ENCODE measurements at places on chromosomes 1 and 21. TPM values are rescaled to one million over a fixed set of nuclear protein-coding genes. Genes with fewer than 3 reads are reported as not detected.

DNA sequence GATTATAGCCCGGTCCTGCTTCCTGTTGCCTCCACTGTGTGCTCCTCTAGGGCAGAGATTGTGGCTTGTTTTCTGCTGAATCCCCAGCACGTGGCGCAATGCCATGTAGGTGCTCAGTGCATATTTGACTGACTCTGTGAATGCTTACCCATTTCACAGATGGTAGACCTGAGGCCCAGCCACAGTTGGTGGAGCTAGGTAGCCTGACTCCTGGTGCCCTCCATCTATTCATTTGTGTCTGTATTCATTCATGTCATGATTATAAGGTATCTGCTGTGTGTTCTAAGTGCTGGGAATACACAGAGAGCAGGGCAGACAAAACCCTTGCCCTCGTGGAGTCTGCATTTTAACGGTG, 22.5 kb downstream of the TNFRSF1B start:
- DNase-seq = no peak

MRPS6 gene
- 72.1 TPM for total RNA-seq

GRCh38 chr1:246641394-246641793, 75.1 kb downstream of the CNST start:
- DNase-seq = no peak

DNA sequence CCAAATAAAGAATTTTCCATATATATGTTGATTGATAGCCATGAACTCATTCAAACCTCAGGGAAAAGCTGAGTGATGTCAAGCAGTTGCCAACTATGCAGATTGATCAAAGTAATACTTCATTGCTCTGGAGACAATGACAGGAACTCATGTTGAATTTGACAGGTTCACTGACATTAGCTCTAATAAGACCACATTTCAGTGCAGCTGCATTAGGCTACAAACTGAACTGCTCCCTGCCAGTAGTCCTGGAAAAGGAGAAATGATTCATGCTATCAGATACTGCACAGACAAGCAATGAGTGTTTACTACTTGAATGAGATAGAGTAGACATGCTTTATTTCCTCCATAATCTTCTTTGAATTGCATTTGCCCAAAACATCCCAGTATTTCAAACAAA, 948.4 kb downstream of the MRPL39 start:
- no peak for DNase-seq

- DNase-seq = no peak
These were observed 6.9 kb upstream of the CAMSAP2 start for GRCh38 chr1:200731654-200732332.

- no peak for DNase-seq
These were observed 39.0 kb upstream of the PDE9A start for GRCh38 chr21:42614396-42614795.

ALPL gene
- not detected for total RNA-seq

CHI3L2 gene
- 0.15 TPM for total RNA-seq

GRCh38 chr1:5913876-5914275, 78.3 kb downstream of the NPHP4 start:
- DNase-seq = no peak

AMY2A gene
- total RNA-seq = not detected

CRNN gene
- total RNA-seq = not detected

DNA sequence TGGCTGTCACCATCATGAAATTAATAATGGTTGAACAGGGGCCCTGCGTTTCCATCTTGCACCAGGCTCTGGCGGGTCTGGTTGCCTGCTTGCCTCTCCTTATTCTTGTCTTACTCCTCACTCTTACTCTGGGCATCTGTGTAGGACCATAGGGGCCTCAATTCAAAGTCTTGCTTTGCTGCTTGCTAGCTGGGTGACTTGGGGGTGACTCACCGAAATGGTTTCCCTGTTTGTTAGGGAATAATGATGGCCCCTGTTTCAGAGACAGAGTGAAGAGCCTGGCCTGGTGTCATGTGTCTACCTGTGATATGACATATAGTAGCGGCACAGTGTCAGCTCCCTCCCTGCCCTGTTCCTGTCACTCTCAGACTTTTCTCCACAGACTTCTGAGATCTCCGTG, 24.6 kb downstream of the KCNC4 start:
- peak; percentile 46 for DNase-seq

USH2A gene
- total RNA-seq = not detected

DNA sequence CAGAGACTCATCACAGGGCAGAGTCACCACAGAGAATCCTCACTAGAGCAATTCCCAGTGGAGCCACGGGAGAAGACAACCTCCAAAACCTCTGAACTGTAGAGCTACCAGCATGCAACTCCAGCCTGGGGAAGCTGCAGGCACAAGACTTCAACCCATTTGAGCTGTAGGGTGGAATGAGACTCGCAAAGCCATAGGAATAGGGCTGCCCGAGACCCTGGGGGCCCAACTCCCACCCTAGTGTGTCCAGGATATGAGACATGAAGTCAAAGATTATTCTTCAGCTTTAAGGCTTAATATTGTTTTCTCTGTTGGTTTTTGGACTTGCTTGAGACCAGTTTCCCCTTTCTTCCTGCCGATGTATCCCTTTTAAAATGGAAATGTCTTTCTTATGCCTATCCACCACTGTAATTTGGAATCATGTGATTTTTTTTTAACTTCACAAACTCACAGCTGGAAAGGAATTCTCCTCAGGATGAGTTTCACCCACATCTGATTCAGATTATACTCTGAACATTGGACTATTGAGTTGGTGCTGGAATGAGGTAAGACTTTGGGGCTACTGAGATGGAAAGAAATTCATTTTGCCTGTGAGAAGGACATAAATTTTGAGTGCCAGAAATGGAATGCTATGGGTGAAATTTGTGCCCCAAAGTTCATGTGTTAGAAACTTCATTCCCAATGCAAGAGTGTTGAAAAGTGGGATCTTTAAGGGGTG, 59.6 kb upstream of the ST6GALNAC5 start:
- DNase-seq = no peak

- no peak for DNase-seq
These were observed 54.7 kb downstream of the PDE9A start for GRCh38 chr21:42708107-42708506.

DNA sequence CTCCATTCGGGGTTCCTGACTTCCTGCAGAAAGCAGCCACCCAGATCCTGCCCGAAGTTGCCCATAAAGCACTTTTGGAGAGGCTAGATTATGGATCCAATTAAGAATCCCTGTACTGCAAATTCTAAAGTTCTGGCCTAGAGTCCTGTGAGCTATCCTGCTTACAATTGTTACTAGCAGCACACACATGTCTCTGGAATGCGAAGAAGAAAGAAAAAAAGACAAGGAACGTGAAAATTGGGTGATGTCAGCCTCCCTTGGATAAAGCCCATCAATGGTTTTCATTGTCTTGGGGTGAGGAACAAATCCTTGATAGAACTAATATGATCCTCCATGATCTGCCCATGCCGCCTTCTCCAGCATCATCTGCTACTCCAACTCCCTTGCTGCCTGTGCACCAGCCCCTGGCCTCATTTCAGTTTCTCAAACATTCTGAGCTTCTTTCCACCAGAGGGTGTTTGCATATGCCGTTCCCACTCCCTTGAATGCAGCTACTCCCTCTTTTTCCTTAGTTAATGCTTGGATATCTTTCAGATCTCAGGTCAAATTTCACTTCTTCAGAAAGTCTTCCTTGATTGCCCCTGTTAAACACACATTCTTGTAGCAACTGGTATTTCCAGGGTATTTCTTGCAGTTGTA, 94.0 kb downstream of the ST6GALNAC5 start:
- DNase-seq = peak; percentile 50

ANGPTL3 gene
- total RNA-seq = not detected

ALG6 gene
- total RNA-seq = 25.3 TPM

DNA sequence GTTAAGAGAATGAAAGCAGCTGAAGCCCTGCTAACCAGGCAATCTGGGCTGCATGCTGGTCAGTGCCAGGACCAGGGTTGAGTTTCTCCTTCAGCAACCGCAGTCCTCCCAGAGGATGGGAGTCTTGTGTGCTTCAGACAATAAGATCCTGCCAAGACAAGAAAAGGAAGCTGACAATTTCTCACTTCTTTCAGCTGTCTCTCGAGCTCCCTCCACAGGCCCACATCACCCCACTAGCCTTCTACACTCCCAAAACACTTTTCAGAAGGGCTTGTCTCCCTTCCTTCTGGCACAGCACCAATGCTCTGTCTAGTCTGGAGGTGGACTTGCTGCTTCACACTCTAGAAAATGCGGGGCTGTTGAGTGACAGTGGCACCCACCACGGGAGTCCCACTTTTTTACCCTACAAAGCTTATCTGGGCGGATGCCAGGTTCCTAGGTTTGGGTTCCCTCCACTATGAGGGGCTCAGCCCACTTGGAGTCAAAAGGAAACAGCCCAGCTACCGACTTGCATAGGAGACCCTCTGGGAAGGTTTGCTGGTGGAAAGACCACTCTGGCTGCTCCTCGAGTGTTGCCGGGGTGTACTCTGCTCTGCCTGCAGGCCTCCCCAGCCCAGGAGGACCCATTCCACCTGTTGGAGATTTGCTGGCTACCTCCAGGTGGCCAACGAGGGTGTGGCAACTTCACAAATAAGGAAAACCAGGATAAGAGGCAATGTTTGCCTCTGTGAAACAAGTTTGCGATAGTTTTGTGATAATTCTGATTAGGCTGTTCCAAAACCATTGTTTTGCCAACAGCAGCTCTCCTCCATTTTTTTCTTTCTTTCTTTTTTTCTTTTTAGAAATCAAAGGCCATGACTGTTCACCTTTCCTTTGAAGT, 68.9 kb downstream of the TENT5C start:
- DNase-seq = peak; percentile 47

- DNase-seq = no peak
These were observed 1.4 kb upstream of the NVL start for GRCh38 chr1:224331326-224331725.

- DNase-seq = no peak
These were observed 257.7 kb upstream of the SGIP1 start for GRCh38 chr1:66276218-66276617.

HES4 gene
- total RNA-seq = 44.1 TPM

- DNase-seq = no peak
These were observed 258.9 kb downstream of the SEC16B start for GRCh38 chr1:177710696-177711620.

- DNase-seq = no peak
These were observed 132.3 kb downstream of the GLIS1 start for GRCh38 chr1:53606651-53607051.

DNA sequence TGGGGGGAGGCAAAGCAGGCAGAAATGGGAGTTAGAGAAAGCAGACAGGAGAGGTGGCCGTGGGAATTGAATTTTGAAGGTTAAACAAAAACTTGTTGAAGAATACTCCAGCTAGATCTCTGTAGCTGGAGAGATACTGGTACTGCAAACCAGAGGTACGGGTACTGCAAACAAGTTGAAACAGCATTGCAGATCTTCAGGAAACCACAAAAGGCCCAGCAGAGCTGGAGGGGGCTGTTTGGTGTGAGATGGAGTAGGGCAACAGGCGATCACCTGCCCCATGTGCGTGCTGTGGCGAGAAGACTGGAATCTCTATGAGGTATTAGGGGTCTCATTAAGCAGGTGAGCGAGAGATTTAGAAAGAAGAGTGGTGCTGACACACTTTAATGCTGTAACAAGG, 77.7 kb upstream of the RGS4 start:
- DNase-seq = no peak

All from M059J (cell line).